ENCODE measurements at places on chromosomes 3 and 15.
A peak's percentile ranks its signal among the peaks of the same experiment; 100 is the strongest.

DNA sequence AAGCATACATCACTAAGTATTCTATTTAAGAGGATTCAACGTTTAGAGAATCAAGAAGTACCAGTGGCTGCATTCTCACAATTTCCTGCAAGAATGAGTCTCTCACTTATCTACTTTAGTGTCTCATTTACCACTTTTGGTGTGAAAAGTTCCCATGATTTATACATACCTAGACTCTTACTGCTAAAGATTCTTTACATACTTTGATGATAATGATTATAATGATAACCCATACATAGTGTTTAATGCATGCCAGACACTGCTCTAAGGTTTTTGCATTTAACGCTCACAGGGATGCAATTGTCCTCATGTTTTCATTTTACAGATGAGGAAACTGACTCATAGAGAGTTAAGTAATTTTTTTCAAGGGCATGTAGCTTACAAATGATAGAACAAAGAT is 133.6 kb downstream of the TMEM108 start:
- no peak for DNase-seq

DNA sequence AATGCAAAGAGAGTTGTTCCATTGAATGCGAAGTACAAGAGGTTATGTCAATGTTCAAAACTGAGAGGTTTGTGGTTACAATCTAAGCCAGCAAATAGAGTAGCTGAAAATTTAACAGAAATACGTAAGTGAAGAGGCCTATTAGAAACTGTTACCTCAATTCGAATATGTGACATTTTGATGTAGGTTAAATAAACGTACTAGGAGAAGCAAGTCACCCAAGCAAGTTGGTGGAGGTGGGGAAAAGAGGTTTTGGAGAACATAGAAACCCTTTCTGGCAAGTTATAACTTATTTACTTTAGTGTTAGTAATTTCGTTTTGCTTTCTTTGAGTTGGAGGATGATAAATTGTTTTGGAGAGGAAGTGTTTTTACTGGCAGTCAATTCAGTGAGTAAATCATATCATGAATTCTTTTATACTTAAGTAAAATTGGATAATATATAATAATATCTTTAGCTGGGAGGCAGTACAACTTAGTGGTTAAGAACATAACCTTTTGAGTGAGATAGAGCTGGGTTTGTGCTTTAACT is 91.2 kb upstream of the NAALADL2 start:
- DNase-seq, result no peak

- DNase-seq, result no peak
These were observed 63.2 kb downstream of the CFAP20DC start for GRCh38 chr3:58986654-58987053.

DNA sequence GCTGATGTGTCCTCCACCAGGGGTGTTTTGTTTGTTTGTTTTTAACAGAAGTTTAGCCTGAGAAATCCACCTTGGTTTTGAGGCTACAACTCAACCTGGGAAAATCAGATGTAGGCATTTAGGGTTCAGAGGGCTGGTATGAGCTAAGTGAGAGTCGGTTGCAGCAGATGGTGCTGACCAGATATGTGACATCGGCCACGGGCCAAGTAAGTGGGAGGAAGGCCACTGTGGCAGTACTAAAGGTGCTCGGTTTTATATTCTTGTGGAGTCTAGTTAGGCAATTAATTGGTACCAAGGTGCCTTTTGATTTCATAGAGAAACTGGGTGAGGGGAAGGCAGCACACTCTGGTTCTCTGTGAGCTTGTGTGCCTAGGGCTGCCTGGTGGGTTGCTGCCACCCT is 10.5 kb downstream of the MTMR14 start:
- no peak for DNase-seq

- no peak for DNase-seq
These were observed 40.9 kb upstream of the MRPL3 start for GRCh38 chr3:131543714-131544113.

DNA sequence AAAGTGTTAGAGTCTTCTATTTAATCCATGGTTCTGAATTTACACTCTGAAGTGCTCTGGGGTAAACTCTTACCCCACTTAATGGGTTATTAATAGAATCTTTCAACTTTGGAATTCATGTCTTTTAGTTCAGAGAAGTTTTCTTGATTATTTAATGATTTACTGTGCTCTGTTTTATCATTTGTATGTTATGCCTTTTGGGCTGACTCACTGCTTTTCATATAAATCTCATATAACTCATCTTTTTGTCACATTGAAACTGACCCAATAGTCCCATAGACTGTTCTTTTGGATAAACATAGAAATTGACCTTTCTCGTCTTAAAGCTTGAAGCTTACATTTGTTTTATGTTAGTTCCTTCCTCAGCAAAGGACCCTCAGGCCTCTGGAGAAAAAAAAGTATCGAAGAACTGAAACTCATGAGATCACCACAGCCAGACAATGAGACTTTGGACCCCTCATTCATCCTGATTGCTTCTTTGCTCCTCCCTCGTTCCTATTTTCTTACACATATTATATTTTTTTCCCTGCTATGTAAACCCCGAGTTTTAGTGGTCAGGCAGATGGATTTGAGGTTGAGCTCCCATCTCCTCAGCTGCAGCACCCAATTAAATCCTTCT is 229.1 kb upstream of the CBLB start:
- DNase-seq, result no peak

GRCh38 chr15:68504681-68505170 is 72.8 kb upstream of the ITGA11 start:
- DNase-seq, result no peak

DNA sequence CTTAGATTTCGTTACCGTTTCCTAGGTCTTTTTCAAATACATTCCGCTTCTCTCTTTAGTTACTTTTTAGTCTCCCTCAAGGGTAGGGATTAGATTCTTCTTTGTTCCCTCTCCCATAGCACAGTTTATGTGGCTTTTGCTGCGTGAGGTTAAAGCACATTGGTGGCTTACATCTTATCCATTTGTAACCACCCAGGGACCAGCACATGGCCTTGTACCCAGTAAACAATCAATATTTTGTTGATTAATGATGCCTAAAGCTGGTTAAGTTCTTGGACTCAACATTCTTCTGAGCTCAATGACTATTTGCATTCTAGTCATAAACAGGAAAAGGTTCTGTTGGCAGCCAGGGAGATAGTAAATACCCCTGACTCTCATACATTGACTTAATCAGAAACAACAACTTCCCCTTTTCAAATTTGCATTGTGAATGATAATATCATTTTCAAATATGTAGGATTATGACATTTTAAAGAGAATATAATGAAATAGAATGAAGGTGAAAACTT is 60.2 kb downstream of the CACNA1D start:
- DNase-seq, result no peak

GRCh38 chr3:153979418-153980251 is 141.6 kb upstream of the ARHGEF26 start:
- no peak for DNase-seq

DNA sequence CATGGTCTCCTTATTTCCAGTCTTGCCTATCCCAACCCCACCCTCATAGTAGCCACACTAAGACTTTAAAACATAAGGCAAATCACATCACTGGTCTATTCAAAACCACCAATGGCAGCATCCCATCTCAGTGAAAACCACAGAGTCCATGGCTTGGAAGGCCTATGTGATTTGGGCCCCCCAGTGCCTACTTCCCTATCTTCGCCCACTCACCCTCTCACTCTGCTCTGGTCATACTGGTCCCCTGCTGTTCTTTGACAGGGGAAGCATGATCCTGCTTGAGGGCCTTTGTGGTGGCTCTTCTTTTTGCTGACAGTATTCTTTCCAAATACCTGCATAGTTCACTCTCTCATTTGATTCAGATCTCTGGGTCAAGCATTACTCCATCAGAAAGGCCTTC is 3.3 kb downstream of the GTF2A2 start:
- no peak for DNase-seq

DNA sequence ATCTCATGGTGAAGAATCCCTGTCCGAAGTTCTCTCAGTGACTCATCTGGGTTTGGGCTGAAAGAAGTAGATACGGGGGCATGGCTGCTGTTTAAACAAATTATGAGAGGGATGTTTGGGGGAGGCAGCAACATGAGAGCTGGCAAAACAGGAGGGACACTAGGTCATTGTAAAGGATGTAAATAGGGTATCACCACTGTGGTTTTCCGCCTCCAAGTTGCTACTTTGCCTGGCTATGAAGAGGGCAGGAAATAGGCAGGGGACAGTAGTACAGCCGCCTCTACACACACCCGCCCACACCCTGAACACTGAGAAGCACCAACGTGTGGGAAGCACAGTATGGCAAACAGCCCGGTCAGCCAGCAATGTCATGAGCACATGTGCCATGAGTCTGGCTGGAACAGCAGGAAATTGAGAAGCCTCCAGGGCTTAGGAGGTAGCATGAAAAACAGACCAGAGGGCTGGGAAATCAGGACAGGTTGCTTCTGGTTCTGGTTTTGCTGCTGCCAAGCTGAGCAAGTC is 17.1 kb downstream of the HEXA start:
- DNase-seq, result no peak

DNA sequence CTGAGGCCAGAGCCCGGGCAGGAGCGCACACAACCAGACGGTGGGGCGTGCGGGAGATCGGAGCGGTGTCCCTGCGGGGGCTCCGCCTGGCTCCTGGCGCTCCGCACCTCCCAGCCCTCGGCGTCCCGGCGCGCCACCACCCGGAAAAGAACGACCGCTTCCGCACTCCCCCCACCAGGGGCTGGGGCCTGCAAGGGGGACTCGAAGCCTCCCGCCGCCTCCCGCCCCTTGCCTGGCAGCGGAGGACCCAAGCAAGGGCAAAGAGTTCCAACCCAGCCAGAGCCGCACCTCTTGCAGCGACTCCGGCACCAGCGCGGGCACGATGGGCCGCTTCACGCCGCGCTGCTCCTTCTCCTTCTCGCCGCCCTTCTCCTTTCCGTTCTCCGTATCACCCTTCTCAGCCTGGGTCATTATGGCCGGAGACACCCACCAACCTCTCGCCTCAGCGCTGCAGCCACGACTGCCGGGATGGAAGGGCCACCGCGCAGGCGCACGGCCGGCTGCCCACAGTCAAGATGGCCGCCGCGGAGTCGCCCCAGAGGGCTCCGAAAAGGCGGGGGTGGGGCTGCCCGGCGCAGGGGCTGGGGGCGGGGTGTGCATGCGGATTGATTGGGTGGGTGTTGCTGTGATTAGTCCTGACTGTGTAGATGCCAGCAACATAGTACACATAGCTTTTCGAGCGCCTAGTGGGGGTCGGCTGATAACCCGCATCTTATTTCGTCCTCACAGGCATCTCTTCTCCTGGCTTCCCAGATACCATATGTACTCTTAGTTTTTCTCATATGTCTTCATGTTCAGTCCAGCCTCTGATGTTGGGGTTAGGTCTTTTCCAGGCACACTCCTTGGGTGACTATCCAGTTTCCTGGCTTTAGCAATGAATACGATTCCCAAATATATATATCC is at the start of gene ACTR8:
Gene ACTR8, minus strand, starts transcription at position 462 of the 903 bp plus-strand sequence. Its CDS starts 51 bp downstream, at position 411.
- DNase-seq, result peak; percentile 78

DNA sequence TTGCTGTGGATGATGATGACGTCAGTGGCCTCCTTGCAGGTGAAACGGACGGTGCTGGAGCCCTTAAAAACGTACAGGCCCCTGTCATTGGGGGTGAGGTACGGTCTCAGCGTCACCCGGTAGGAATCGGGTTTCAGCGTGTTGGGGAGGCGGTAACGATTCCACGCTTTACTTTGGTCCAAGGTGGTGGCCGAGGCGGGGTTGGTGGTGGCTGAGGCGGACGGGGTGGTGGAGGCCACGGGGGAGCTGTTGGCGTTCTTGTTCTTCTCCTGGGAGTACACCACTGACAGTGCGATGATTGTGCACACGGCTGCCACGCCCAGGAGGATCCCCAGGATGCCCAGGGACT is 8.5 kb downstream of the ANPEP start:
- DNase-seq, result no peak

GRCh38 chr3:50174947-50175524 is 16.4 kb upstream of the GNAT1 start:
- DNase-seq, result no peak

GRCh38 chr3:48592519-48593087 is 2.5 kb downstream of the COL7A1 start:
- DNase-seq, result no peak

DNA sequence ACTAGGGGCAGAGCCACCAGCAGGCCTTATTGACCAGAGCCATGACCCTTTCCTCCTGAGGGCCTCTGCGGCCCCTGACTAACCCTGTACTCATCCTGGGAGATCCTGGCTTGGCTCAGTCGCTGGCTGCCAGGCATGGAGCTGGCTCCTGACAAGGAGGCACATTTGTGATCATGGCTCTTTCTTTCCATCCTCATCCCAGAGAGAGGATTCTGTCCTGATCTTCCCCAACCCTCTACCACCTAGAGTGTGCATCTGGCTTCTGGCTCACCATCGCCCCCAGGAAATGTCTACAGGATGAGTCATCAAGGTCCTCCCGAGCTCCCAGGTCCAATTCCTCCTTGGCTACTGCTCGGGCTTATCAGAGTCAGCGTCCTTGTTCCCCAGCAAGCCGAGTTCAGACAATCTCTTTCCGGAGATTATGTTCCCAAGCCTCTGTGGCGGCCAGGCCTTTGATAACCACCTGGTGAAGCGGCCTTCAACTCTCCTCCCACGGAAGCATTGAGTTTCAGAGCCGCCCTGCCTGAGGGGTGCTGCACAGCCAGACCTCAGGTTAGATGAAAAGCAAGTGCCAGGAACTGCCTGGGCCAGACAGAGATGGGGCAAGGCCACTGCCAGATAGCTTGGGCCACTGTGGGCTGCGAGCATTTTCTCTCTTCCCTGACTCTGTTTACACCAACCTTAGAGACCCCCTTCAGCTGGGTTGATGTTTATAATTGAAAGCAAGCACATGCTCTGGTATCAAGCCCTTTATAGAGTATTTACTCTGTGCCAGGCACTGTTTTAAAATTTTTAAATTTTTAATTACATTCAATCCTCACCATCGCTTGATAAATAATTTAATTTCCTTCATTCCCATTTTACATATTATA is 44.3 kb upstream of the MRPS22 start:
- peak; percentile 3 for DNase-seq

DNA sequence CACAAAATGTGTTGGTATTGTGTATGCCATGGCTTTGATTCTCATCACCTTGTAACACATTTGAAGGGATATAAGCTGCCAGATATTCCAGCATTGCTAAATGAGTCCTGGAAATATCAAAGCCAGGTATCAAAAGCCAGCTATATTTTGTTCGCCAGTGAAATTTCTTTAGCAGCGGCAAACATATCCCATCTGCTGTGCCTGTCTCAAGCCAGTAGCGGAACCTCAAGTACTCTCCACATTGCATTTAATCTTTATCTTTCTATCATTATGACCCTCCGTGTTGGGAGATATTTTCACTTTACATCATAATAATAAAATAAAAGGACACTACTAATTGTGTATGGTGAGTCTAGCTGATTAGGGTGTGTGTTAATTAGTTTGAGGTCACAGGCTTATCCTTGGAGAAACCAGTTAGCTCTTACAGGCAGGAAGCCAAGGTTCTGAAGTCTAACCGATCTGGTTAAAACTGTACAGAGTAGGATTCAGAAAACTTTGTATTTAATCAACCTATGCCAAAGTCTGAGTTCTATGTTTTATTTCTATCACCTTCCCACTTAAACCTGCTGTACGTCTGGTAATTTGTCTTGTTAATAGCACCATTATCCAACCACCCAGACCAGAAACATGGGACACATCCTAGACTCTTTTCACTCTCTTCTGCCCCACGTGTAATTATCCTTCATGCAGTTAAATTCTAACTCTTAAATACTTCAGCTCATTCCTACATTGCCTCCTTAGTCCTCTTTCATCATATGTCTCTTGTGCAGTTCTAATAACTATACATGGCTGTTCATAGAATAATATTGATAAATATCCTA is 14.5 kb downstream of the TIPARP start:
- peak; percentile 48 for DNase-seq
